ENCODE measurements at places on chromosomes 11 and 22. TPM values are rescaled to one million over a fixed set of nuclear protein-coding genes. Genes with fewer than 3 reads are reported as not detected.

DNA sequence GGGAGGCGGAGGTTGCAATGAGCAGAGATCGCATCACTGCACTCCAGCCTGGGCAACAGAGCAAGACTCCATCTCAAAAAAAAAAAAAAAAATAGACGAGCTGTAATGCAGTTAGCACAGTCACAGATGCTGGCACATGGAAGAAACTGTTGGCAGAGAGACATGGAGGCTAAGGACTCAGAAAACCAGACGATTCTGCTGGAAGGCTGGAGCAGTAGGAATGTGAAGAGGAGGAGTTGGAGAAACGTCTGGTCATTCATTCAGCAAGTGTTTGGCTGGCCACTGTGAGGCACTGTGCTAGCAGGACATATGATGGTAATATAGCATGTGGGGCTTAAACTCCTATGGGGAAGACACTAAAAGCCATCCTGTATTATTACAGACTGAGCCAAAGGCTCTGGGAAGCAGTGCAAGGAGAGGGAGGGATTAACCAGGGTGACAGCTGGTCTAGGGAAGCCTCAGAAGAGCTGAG, 5.0 kb downstream of the UQCR10 start:
- H3K27me3 ChIP-seq: no peaks in the 10 kb centered on the region
- peaks cover 8% of the 10 kb centered on the region for H3K4me1 ChIP-seq
- H3K36me3 ChIP-seq: peaks cover 16% of the 10 kb centered on the region
- H3K4me3 ChIP-seq: no peak overlapping the region
- DNase-seq: no peak

Gene PRPF19
- 80.4 TPM for total RNA-seq

- no peak overlapping the region for H3K27ac ChIP-seq
- H3K36me3 ChIP-seq: no peaks in the 10 kb centered on the region
- DNase-seq: no peak
- H3K4me3 ChIP-seq: no peak overlapping the region
Observed at GRCh38 chr11:78809931-78810541, 235.4 kb upstream of the NARS2 start.

Gene APOBEC3B
- 9.8 TPM for total RNA-seq

Gene ART1
- not detected for total RNA-seq

- peaks cover 24% of the 10 kb centered on the region for H3K4me1 ChIP-seq
- H3K4me3 ChIP-seq: no peak overlapping the region
- no peak for DNase-seq
- no peak overlapping the region for H3K27ac ChIP-seq
Observed at GRCh38 chr11:46696212-46696558, 4.2 kb downstream of the ARHGAP1 start.

Gene CTR9
- total RNA-seq: 52.0 TPM

- H3K27ac ChIP-seq: no peak overlapping the region
- H3K27me3 ChIP-seq: peaks cover 26% of the 10 kb centered on the region
- H3K36me3 ChIP-seq: no peaks in the 10 kb centered on the region
- no peak overlapping the region for H3K4me3 ChIP-seq
Observed at GRCh38 chr22:43370036-43370435, 26.9 kb upstream of the SCUBE1 start.

Gene OR10A2
- not detected for total RNA-seq

- no peaks in the 10 kb centered on the region for H3K4me1 ChIP-seq
- no peaks in the 10 kb centered on the region for H3K27me3 ChIP-seq
- H3K27ac ChIP-seq: no peak overlapping the region
- H3K4me3 ChIP-seq: no peak overlapping the region
- DNase-seq: no peak
Observed at GRCh38 chr11:69131121-69131566, 24.6 kb upstream of the SMIM38 start.

Gene FXYD6
- total RNA-seq: not detected

Gene CDC45
- 0.56 TPM for total RNA-seq

Gene FTH1
- total RNA-seq: 1,265 TPM

DNA sequence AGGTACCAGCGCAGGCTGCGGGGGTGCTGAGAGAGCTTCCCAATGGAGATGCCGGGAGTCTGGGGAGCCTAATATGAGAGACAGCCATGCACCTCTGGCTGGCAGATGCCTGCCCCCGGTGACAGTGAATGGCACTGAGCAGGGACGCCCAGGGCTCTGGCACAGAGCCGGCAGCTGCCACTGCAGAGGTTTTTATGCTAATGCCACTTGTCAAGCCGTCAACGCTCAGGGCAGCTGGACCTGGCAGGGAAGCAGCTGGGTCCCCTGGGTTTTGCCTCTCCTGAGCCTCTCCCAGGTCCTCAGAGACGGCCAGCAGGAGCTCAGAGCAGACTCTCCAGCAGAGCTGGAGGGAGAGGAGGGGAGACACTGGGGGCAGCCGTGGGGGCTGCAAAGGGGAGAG, 573.6 kb downstream of the BUD13 start:
- H3K27me3 ChIP-seq: no peaks in the 10 kb centered on the region
- H3K4me3 ChIP-seq: no peak overlapping the region
- no peak overlapping the region for H3K27ac ChIP-seq
- no peaks in the 10 kb centered on the region for H3K36me3 ChIP-seq
- no peak for DNase-seq
- no peaks in the 10 kb centered on the region for H3K4me1 ChIP-seq

Gene LYVE1
- not detected for total RNA-seq

GRCh38 chr11:98227278-98227677, 793.5 kb upstream of the CNTN5 start:
- no peaks in the 10 kb centered on the region for H3K27me3 ChIP-seq
- H3K27ac ChIP-seq: no peak overlapping the region
- DNase-seq: no peak

GRCh38 chr11:125685228-125685627, 4.6 kb upstream of the ACRV1 start:
- H3K4me3 ChIP-seq: no peak overlapping the region
- no peak overlapping the region for H3K27ac ChIP-seq
- no peaks in the 10 kb centered on the region for H3K27me3 ChIP-seq
- H3K4me1 ChIP-seq: no peaks in the 10 kb centered on the region
- no peak for DNase-seq
- H3K36me3 ChIP-seq: no peaks in the 10 kb centered on the region

Gene CYTH4
- total RNA-seq: 92.2 TPM

Gene SC5D
- total RNA-seq: 54.3 TPM

DNA sequence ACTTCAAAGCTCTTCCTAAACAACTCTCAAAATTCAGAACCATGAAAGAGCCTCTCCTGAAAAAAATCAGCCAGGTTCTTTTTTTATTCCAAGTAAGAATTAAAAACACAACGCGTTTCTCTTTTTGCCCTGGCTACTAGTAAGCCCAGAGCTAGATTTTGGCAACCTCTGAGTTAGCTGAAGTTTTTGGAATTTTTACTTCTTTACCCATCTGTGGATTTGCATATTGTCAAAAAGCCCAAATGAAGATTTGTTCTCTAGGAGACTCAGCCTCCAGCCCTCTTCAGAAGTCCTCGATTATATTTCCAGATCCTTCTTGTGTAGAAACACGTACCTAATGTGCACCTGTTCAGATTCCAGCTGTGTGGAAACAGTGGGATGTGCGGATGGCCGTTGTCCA, 517.9 kb downstream of the TBC1D22A start:
- H3K36me3 ChIP-seq: no peaks in the 10 kb centered on the region
- H3K4me3 ChIP-seq: no peak overlapping the region
- no peaks in the 10 kb centered on the region for H3K27me3 ChIP-seq
- no peaks in the 10 kb centered on the region for H3K4me1 ChIP-seq
- no peak for DNase-seq

Measured in B cell (primary cell).